Breast epithelium (tissue), 4 donors: ENCODE measurements at places on chromosomes 12 and 14.

GRCh38 chr14:51441001-51441400, 201.0 kb downstream of the TMX1 start:
- no peak for DNase-seq

DNA sequence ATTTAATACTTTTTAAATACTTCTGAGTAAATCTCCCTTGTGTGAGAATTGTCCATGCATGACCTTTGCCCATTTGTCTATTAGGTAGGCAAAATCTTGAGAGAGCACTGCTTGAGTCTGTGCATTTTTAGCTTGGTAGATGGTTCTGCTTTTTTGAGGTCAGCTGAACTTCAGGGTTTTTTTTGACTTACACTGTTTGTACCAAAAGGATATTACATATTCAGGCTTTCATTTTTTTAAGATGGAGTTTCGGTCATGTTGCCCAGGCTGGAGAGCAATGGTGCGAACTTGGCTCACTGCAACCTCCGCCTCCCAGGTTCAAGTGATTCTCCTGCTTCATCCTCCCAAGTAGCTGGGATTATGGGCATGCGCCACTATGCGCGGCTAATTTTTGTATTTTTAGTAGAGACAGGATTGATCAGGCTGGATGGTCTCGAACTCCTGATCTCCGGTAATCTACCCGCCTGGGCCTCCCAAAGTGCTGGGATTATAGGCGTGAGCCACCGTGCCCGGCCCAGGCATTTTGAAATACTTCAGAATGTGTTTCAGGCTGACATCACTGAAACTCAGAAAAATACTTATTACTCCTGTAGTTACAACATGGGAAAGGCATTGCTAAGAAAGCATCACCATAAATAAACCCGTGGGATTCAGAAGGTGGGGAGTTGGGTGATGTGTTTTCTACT, 11.1 kb downstream of the RASSF3 start:
- DNase-seq = no peak

DNA sequence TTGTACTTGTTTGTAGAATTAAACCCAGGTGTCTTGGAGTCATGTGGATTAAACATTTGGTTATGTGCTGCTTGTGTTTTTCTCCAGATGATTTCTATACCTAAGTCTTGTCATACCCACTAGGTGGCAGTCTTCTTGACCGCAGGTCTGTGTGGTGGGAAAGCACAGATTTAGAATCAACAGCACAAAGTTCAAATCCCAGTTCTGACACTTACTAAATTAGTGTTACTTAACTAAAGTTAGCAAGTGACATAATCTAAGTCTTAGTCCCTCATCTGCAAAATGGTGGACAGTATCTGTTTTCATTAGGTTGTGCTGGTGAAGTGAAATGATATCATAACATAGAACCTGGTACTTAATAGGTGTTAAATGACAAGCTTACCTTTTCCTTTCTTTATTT, 151.0 kb upstream of the ARHGAP5 start:
- DNase-seq = no peak

- no peak for DNase-seq
These were observed 7.5 kb upstream of the RNASE9 start for GRCh38 chr14:20568393-20568792.

DNA sequence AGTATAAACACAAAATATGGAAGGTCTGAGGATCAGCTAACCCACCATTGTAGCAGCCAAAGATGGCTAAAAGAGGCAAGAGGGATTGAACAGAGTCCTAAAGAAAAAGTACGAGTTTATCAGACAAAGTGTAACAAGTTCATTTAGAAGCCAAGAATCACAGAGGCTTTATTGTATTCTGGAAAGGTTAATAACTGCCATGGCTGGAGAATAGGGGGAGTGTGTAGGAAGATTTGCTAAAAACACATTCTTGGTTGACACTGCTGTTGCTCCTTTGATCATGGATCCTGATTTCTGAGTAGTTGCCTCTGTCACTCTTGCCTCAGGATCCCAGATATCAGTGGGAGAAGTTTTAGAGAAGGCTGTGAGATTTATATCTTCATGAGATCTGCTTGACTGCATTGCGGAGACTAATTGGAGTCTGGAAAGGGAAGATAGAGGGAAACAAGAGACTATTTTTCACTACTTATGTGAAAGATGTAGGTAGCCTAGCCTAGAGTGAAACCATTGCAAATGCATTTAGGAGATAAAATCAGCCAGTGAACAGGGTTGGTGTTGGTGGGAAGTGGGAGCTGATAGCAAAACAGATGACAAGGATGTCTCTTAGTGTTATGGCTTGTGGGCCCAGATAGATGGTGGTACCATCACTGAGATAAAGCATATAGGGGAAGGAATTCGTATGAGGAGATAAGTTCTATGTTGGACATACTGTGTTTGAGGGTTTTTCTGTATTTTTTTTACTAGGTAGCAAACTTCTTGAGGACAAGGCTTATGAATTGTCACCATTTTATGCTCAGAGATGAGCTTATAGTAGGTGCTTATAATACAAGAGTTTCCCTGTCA, 402.9 kb upstream of the PDE3A start:
- no peak for DNase-seq

DNA sequence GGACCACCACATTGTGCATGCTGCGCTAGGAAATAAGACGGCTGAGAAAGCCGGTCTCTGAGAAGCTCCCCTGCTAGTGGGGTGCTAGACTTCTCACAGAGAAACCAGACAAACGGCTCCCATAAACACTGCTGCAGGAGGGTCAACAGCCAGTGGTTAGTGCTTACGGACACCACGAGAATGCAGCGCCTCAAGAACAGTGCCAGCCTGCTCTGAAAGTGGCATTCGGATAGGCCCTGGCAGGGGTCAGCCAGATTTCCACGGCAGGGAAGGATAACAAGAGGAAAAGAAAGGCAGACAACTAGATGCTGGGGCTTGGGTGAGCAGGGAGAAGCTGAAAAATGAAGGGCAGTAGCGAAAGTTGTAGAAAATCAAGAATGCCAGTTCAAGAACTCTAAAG, 26.4 kb downstream of the PPTC7 start:
- DNase-seq = no peak

DNA sequence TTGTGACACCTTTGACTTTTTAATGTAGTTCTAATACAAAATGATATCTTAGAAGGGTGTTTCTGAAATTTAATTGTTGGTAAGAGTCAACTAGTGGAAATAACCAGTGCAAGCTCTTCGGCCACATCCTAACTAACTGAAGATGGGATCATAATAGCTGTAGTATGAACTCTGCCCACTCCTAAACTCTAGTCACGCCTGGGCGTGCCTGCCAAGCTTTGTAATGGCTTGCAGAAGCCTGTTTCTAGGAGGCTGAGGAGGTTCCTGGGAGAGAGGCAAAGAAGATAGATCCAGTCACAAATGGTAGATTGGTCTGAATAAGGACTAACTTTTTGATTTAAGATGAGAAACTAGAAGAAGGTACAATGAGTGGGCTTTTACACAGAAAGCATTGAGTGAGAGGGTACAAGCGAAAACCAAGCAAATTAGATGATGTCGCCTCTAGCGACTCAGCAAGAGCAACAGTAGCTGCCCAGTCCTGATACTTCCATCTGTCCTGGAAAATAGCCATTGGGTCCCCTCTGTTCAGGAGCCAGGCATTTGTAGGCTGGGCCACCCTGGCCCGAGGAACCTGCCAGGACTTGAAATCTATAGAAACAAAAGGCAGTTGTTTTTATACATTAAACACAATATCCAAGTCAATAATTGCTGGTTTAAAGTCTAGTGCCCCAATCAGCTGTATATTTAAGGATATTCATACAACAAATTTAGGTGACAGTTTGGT, 148.8 kb downstream of the SLC38A4 start:
- DNase-seq = no peak

- no peak for DNase-seq
These were observed 616.4 kb downstream of the MED13L start for GRCh38 chr12:115661112-115661511.

DNA sequence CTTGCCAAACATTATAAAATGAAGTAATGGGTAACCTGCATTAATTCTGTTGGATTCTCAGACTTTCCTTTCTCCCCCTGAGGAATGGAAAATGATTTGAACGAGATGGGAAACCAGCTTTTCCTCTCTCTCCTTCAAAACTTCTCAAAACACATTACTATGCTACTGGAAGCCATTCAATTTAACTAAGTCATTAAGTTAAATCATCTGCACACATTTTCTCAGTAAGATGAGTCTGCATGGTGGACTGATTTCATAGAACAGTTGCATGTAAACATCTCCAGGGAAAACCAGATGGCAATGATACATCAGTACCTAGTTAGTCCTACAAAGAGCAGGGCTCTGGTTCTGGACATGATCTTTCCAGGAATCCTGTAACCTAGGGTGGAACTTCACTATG, 59.9 kb downstream of the BMP4 start:
- no peak for DNase-seq

DNA sequence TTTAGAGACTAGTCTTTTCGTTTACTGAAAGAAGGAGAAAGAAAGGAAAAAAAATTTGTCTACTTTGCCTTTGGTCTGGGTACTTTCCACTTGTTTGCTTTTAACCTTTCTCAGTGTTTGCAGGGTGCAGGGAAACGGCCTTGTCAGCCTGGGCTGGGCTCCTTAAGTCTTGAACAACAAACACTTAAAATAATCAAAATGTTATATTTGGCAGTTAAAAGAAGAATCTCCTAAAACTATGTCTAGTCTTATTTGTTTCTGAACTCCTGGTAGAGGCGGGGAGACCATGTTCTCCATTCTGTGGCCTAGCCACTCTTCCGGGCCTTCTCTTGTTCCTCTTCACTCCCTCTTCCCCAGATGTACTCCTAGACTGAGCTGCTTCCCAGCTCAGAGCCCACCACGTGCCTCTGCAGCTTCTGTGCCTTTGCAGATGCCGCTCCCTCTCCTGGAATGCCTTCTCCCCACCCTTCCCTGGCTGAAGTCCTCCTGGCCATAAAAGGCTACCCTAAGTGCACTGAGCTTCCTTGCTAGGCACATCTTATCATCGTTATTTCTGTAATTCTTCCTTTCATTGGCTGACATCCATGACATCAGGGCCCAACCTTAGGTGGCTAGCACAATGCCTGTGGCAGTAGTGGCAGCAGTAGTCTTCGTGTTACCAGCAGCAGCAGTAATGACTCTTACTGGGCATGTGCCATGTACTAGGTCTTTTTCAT, 432.9 kb downstream of the ZFP36L1 start:
- no peak for DNase-seq

GRCh38 chr12:116916714-116917114, 6.0 kb downstream of the FBXW8 start:
- DNase-seq = no peak

GRCh38 chr14:65486863-65487262, 74.3 kb downstream of the FUT8 start:
- no peak for DNase-seq

GRCh38 chr14:69711881-69712560, 54.9 kb upstream of the SRSF5 start:
- peak; percentile 35 for DNase-seq

- DNase-seq = no peak
These were observed 5.6 kb downstream of the RDH16 start for GRCh38 chr12:56951582-56952339.

- DNase-seq = no peak
These were observed 222.5 kb upstream of the GRIP1 start for GRCh38 chr12:66901138-66901932.
